Renal pelvis (tissue), 12 donors: ENCODE measurements at places on chromosomes 4 and X. TPM values are rescaled to one million over a fixed set of nuclear protein-coding genes. Genes with fewer than 3 reads are reported as not detected.

MAGIX gene
- polyA plus RNA-seq: 7.7 TPM

MAGEA2B gene
- not detected for polyA plus RNA-seq

GRCh38 chr4:76341063-76341462 is 34.5 kb downstream of the STBD1 start:
- no peak for DNase-seq

- DNase-seq: no peak
Observed at GRCh38 chr4:184261246-184261645, 43.6 kb upstream of the ENPP6 start.
